ENCODE measurements at places on chromosomes 5 and 9. TPM values are rescaled to one million over a fixed set of nuclear protein-coding genes. Genes with fewer than 3 reads are reported as not detected.
A peak's percentile ranks its signal among the peaks of the same experiment; 100 is the strongest.

DNA sequence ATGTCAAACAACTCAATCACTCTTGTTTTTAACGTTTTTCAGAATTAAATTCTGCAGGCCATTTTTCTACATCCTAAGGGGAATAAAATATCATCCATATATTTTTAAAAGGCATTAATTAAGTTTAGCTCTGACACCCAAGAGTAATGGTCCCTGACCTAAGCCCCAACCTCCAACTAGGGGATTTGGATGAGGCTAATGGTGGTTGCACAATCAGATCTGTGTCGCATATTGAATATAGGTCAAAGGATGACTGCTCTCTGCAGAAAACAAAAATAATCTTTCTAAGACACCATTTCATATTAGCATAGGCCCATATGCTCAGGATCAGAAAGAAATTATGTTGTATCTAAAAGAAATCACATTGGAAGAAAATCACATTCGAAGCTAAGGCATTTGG lies 20.7 kb downstream of the CDH6 start:
- H3K4me1 ChIP-seq = no peaks in the 10 kb centered on the region
- no peak overlapping the region for H3K27ac ChIP-seq
- H3K4me3 ChIP-seq = no peak overlapping the region
- DNase-seq = no peak
- H3K36me3 ChIP-seq = no peaks in the 10 kb centered on the region

DNA sequence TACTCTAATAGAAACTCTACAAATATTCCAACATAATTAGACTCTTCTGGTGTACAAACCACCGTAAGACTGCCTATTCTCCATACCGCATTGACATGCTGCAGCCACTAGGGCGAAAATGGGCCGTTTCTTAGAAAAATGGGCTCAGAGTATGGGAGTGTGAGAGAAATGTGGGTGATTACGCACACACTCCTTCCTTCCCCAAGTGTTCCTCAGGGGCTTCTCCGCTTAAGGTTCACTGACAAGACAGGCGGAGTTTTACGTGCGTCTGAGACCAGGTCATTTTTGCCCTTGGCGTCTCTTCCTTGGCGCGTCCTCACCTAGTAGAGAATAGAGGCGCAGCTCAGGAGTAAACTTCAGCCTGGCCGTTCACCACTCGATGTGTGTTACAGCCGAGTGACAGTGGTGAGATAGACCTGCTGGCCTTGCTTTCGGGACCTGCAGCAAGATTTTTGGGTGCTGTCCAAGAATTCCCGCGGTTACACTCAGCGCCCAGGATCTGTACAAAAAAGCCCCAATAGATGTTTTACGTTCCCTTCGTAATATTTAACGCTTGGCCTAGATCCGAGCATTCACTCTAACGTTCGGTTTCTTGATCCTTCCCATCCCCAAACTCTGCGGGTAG lies 1.8 kb upstream of the NTRK2 start:
- no peak for DNase-seq
- peaks cover 13% of the 10 kb centered on the region for H3K4me1 ChIP-seq
- H3K36me3 ChIP-seq = no peaks in the 10 kb centered on the region
- H3K27ac ChIP-seq = no peak overlapping the region
- peaks cover 62% of the 10 kb centered on the region for H3K27me3 ChIP-seq

The ALAD gene
- total RNA-seq = 29.0 TPM

DNA sequence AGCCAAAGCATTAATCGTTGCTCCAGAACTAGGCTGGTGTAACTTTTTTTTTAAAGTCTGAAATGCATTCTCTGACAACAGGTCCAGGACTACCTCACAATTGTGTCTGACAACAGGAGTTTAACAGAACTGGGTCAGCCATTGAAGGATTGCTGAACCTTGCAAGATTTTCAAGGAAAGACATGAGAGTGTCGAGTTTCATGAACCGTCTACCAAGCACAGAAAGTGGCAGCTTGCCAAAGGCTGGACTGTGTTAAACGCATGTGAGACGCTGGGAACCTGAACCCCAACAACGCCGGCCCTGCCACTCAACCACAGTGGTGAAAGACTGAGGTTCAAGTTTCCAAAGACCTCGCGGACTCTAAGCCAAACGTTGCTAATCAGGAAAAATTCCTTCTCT lies 79.1 kb downstream of the LHFPL2 start:
- H3K4me1 ChIP-seq = peaks cover 3% of the 10 kb centered on the region
- no peak overlapping the region for H3K4me3 ChIP-seq
- no peak for DNase-seq
- no peaks in the 10 kb centered on the region for H3K36me3 ChIP-seq

The PTGS1 gene
- total RNA-seq = 0.35 TPM

The GFI1B gene
- not detected for total RNA-seq

The COL23A1 gene
- total RNA-seq = 0.18 TPM

DNA sequence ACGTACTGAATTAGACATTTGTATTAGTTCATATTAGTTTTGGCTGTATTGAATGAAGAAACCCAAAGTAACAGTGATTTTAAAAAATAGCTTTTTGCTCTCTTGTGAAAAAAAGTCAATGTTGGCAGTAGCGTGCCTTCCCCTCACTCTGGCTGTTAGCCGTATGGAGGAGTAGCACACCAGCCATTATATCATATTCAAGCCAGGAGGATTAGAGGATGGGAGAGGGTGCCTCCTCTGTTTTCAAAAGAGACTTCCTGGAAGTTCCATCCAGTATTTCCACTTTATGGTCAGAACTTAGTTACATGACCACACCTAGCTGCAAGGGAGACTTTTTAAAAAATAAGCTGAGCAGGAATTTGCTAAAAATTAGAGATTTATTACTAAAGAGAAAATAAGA lies 41.2 kb downstream of the GPR21 start:
- H3K4me3 ChIP-seq = no peak overlapping the region
- H3K36me3 ChIP-seq = peaks cover 14% of the 10 kb centered on the region
- H3K27ac ChIP-seq = no peak overlapping the region
- H3K4me1 ChIP-seq = peaks cover 3% of the 10 kb centered on the region
- no peaks in the 10 kb centered on the region for H3K27me3 ChIP-seq

DNA sequence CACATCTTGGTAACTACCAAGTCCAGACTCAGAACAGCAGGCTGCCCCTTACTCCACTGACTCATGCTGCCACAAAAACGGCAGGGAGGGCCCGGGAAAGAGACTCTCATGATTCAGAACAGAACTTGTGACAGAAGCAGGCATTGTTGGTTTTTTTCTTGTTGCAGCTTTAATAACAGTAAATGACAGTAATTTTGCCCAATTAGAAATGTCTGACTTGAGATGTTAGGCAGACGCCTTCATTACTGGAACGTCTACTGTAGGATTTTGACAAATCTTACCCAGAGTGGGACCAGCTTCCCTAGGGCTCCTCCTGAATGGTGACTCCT lies 77.9 kb downstream of the SEMA5A start:
- H3K27ac ChIP-seq = no peak overlapping the region
- no peaks in the 10 kb centered on the region for H3K36me3 ChIP-seq
- DNase-seq = no peak
- no peak overlapping the region for H3K4me3 ChIP-seq
- no peaks in the 10 kb centered on the region for H3K4me1 ChIP-seq
- H3K27me3 ChIP-seq = no peaks in the 10 kb centered on the region

The CCIN gene
- total RNA-seq = not detected

DNA sequence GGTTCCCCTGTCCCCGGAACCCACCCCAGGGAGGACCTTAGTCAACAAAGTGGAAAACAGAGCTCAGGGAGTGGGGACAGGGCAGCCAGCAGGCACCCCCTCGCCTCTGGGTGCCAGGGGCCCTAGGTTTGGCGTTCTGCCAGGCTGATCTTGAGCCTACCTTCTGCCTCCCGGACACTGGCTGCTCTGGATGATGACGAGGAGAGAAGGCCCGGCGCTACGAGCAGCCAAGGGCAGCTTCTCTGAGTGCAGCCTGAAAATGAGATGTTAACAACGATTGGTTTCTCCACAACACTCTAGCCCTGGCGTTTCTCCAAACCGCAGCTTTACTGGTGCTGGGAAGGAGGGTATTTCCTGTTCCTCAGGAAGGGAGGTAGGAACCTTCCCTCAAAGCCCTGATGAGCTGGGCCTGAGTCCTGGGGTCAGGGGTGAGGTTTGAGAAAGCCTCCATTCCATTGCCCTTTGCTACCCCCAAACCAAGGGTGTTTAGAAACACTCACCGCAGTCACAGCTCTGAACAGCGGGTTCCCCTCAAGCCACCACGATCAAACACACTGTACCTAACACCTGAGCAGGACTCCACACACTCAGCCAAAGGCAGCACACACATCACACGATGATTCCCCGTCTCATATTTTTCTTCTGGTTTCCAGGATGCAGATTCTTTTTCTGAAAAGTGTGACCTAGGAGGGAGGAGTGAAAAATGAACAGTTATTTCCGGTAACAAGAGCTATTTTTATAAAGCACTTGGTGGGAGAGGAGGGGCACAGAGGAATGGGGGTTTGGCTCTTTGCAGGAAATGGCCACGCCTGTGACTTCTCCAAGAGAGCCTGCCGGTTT lies at the start of gene STING1:
STING1 (minus strand) TSS at position 709 of the 840 bp plus-strand sequence. CDS start 1,054 bp downstream, outside the sequence.
- peak; percentile 76 for DNase-seq
- H3K36me3 ChIP-seq = peaks cover 25% of the 10 kb centered on the region
- peaks cover 35% of the 10 kb centered on the region for H3K4me1 ChIP-seq
- H3K27me3 ChIP-seq = no peaks in the 10 kb centered on the region
- peak within 1 kb of the TSS; percentile 98 for H3K27ac ChIP-seq

DNA sequence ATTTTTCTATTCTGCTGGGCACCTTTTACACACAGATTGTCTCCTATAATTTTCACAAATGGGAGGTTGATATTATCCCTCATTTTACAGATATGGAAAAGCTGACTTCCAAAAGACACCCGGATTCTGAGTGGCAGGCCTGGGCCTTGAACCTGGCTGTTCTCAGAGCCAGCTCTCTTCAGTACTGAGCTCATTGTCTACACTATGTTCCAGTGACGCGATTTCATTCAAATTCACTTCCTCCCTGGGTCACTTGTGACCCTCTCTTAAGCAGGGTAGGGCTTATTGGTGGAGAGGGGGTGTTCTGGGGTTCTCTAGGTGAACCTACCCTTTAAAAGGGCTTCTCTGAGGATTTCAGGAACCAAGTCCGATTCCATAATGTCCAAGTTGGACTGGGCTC lies 70.2 kb downstream of the ANKRD33B start:
- peaks cover 2% of the 10 kb centered on the region for H3K27me3 ChIP-seq
- H3K4me3 ChIP-seq = peak overlapping the region; percentile 60

DNA sequence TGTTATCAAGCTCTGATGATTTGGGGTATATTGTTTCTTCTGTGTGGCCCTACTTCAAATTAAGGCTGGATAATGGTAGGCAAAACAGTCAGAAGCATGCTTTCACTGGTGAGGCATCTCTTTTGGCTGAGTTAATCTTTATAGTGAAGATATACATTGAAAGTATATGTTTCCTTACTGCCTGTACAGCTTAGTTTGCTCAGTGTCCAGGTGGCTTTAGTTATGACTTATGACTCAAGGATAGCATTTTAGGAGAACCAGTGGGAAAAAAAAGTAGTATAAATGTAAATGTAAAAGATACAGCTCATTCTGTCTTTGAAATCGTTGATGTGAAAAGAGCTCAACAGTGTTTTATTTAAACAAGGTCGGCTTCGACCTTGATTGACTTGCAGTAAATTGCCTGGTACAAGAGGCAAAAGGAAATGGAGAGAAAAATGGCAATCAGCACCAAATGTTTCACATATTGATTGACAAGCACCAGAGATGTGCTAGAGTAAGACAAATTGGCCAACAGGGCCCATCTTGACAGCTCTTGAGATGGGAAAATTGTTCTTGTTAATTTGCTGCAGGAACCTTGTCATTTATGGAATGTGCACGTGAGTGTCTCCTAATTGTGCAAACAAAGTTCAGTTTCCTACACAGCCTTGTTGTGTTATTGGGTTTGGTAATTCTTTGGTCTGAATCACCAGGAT lies 447.4 kb upstream of the WWC1 start:
- no peaks in the 10 kb centered on the region for H3K36me3 ChIP-seq
- no peak overlapping the region for H3K4me3 ChIP-seq
- H3K27me3 ChIP-seq = no peaks in the 10 kb centered on the region
- H3K4me1 ChIP-seq = no peaks in the 10 kb centered on the region

The NIPAL4 gene
- total RNA-seq = not detected

DNA sequence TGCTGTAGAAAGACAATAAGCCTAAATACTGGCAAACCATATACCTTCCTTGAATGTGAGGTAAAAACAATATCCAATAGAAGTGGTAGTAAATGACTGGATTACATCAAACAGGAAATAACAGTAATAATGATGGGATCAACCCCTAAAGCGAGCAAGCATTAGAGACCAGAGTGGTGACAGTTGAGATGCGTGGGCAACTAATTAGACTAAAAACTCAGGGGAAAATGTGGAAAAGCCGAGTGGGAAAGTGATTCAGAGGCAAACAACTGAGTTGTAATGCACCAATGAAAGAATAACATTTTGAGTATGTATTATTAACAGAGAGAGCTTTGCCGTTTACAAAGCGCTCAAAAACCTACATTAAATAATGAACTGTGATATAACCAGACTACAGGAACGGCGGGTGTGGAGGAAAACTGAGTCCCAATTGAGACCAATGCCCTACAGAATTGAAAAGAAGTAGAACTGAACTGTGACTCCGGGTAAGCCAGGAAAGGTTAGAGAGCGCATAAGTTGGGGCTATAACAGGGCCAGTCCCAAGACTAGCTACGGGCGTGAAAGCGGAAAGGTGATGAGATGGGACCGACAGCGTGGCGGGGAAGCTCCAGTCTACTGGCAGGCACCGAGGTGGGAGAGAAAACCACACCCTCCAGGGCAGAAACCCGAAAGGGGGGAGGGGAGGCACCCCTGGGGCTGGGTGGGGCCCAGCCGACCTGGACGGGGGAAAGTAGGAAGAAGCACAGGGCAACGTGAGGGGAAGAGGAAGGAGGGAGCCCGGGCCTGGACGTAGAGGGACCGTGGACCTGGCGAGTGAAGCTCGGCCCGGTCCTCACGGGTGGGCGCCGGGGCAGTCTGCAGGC lies 592 bp downstream of the UBAP2 start:
- peaks cover 48% of the 10 kb centered on the region for H3K4me1 ChIP-seq
- peak; percentile 76 for DNase-seq
- peak overlapping the region; percentile 98 for H3K27ac ChIP-seq
- H3K4me3 ChIP-seq = peak overlapping the region; percentile 91
- peaks cover 7% of the 10 kb centered on the region for H3K36me3 ChIP-seq
- no peaks in the 10 kb centered on the region for H3K27me3 ChIP-seq

DNA sequence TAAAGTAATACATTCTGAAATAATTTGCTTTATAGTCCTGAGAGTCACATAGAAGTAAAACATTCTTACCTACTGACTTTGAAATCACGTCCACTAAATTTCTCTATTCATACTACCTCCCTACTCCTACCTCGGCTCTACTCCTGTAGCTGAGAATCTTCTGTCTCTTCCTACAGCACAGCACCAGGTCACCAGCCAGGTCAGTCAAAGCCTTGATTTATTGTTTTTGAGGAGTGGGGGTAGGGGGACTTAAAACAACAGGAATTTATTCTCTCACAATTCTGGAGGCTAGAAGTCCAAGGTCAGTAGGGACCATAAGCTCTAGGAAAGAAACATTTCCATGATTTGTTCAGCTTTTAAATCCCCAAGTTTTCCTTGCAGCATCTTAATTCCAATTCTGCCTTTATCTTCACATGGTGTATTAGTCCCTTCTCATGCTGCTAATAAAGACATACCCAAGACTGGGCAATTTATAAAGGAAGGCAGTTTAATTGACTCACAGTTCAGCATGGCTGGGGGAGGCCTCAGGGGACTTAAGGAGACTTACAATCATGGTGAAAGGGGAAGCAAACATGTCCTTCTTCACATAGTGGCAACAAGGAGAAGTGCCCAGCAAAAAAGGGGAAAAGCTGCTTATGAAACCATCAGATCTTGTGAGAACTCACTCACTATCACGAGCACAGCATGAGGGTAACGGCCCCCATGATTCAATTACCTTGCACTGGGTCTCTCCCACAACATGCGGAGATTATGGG lies 49.6 kb upstream of the CCNG1 start:
- H3K4me1 ChIP-seq = no peaks in the 10 kb centered on the region
- no peak overlapping the region for H3K27ac ChIP-seq
- no peak overlapping the region for H3K4me3 ChIP-seq
- no peak for DNase-seq
- no peaks in the 10 kb centered on the region for H3K36me3 ChIP-seq

GRCh38 chr9:95494416-95495371 lies 22.1 kb downstream of the PTCH1 start:
- H3K4me3 ChIP-seq = peak overlapping the region; percentile 69
- H3K27ac ChIP-seq = peak overlapping the region; percentile 96
- peaks cover 9% of the 10 kb centered on the region for H3K27me3 ChIP-seq
